ENCODE measurements at places on chromosomes 3 and 15.

GRCh38 chr15:89851673-89852341, 37.2 kb upstream of the ANPEP start:
- DNase-seq = no peak

DNA sequence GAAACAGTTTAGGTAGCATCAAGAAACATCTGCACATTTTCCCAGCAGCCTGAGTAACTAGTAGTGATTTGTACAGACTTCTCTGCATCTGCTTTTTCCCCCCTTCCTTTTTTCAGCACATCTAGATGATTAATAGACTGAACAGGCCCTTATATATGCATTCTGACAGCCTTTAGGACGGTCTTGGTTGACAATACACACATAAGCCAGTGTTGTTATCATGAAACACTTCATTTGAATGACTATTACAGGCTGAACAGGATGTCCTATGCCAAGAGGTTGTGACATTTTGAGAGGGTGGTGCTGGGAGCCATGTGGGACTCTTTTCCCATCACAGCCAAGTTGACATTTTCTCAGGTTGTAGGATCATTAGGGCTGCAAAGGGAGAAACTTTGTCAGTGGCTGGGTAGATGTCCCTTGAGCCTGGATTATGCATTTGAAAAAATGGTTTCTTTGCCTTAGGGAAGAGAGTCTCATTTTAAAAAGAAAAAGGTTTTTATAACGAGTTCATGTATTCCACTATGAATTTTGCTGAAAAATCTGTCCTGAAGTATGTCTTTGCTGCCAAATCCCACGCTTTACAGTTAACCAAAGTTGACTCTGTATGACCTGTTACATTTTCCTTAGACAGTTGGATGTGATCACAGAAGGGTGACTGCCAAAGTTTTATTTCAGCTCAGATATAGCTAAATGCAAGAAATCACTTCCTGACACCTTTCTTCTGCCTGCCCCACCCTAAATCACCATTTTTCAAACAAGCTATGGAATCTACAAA, 73.7 kb downstream of the FILIP1L start:
- DNase-seq = no peak

DNA sequence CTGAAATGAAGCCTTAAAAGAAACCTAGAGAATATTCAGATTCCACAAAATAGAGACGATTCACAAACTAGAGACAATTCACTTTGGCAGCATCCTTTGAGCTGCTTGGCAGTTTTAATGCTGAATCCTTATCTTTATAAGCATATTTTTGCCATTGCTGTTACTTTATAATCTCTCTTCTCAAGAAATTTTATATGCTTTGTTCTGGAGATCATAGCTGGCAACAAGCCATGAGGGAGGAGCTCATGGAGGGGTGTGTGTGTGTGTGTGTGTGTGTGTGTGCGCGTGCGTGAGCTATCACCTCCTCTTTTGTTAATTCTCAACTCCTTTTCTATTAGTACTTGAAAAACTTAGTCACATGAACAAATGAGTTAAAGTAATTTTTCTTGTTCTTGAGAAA, 495.0 kb upstream of the RGMA start:
- no peak for DNase-seq

- DNase-seq = no peak
Observed at GRCh38 chr3:128923576-128923975, 44.2 kb downstream of the ACAD9 start.

GRCh38 chr3:46860810-46861604, 2.2 kb downstream of the MYL3 start:
- no peak for DNase-seq

DNA sequence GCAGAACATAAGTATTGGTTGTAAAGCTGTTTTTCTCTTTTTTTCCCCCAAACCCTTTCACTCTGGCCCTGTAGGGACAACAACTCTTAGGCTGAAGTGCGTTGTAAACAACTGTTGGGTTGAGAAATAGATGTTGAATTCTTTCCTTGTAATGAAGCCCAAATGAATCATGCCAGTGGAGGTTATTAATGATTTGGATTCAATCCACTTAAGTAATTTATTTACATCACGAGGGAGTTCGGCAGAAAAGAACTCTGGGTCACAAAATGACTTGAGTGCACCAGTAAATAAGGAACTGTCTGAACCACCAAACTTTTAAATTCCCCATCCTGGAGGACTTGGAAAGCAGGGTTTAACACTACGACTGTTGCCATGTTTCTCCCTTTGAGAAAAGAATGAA, 218.9 kb downstream of the PDZRN3 start:
- DNase-seq = no peak

DNA sequence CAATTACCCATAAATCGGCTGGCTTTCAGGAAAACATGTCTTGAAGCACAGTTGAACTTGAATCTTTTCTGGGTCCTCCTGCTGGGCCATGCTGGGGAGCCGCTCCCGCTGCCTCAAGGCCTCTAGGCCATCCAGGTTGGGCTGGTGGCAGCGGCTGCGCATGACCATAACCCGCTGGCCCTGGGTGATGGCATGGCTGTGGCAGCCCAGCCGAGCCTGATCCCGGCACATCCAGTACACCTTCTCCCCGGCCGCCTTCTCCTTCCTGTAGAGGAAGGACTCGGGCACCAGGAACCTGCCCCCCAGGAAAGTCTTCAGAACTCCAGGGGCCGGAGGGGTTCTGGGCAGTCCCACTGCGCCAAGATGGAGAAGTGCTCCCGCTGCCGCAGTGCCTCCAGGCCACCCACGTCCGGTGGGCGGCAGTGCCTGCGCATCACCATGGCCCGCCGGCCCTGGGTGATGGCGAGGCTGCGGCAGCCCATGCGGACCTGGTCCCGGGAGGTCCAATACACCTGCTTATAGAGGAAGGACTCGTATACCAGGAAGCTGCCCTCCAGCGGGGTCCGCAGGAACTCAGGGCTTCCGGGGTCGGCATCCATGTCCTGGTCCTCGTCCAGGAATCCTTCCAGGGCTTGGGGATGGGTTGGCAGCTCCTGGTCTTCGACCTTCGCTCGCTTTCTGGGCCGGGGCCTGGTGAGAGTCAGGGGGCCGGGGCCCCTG, 84.3 kb upstream of the FXR1 start:
- DNase-seq = no peak

DNA sequence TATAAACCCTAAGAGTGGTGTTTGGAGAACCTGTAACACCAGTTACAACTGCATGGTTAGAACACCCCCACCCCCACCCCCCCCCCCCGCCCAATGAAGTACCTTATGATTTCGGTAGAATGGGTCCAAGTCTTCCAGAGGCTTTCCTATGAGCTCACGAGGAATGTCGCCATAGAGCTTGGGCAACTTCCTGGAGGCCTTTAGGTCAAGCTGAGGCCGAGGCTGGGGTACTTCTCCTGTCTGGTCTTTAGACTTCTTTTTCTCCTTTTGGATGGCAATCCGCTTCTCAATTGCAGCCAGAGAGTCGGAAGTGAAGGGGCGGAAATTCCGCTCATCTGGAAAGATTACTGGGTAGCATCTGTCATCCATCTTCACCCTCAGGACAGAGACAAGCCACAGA, 101.8 kb downstream of the SCN11A start:
- no peak for DNase-seq

DNA sequence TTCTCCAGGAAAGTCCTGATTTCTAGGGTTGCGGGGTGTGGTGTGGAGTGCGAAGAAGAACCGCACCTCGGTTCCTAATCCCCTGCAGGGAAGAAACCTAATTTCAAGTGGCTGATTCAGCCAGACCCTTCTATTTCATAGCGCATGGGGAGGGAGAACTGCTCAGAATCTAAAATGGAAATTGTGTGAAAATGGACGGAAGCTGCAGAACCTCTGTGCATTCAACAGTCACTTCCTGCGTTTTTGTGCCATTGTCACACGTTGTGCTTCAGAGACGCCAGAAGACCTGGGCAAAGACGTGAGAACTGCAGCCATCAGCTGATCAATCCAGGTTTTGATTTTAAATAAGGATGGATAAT, 1.2 kb downstream of the SIDT1 start:
- DNase-seq = no peak

GRCh38 chr3:189842681-189843602, 211.8 kb downstream of the TP63 start:
- no peak for DNase-seq

GRCh38 chr3:58742239-58742638, 75.7 kb upstream of the FAM3D start:
- no peak for DNase-seq

- DNase-seq = no peak
Observed at GRCh38 chr3:141413801-141414689, 45.7 kb downstream of the ZBTB38 start.

- DNase-seq = no peak
Observed at GRCh38 chr15:39896846-39897245, 23.2 kb downstream of the GPR176 start.

DNA sequence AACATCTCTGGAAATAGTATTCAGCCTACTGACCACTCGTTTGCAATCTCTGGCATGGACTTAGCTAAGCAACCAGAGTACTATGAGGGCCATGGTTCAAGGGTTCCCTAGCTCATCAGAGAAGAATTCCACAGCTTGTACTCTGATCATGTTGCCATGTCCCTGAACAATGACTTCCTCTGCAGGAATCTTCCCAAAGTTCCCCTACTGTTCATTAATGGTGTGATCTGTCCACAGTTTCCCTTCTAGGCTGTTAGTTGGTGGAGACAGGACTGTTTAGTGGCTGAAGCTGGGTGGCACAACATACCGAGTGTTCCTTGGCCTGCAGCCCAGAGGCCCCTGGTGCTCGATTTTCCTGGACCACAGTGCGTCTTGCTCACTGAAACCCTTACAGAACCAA, 44.4 kb upstream of the GALNT15 start:
- DNase-seq = no peak

GRCh38 chr15:48803877-48804276, 7.0 kb downstream of the CEP152 start:
- DNase-seq = no peak

- DNase-seq = no peak
Observed at GRCh38 chr15:82970696-82971095, 15.3 kb upstream of the RAMAC start.

DNA sequence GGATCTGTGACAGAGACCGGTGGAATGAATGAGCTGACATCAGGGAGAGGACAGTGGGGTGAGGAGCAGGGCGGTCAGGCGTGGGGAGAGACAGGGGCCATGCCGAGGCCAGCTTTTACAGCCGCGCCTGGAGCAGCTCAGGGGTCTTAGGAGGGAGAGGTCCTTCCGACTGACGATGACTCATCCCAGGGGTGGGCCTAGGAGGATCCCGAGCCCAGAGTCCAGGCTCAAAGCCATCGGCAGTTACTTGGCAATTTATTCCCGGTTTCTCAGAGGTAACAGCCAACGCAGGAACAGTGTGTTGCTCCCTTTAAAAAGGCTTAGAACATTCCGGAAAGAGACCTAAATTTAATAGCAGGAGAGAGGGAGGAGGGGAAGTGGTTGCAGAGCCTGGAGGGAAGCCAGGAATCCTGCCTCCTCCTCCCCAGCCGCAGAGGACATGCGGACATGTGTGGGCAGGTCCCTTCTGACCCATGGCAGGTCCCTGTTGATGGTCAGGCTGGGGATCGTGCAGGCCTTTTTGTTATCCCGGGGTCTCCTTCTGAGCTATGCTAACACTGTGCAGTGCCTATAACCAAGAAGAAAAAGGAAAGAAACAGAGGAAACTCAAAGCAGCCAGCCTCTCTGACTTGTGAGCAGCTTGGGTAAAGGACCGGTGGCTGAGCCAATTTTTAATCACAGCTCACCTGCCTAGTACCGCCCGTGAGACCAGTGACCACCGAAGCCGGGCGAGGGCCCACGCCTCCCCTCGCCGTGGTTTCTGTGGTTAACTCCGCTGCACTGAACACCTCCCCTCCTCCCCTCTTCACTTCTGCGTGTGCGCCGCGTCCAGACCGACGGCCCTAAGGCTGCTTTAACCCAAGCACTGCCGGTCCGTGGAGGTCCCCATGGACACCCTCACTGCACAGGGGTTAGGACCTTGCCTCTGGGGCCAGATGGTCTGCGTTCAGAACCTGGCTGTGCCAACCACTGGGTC, 392.4 kb upstream of the PROK2 start:
- DNase-seq = no peak

GRCh38 chr3:19522305-19522704, 374.0 kb downstream of the KCNH8 start:
- DNase-seq = no peak

Measured in iPS DF 6.9 (cell line).